ENCODE measurements at places on chromosomes 16 and 17. TPM values are rescaled to one million over a fixed set of nuclear protein-coding genes. Genes with fewer than 3 reads are reported as not detected.

- H3K27me3 ChIP-seq, result no peaks in the 10 kb centered on the region
- no peak for DNase-seq
- no peaks in the 10 kb centered on the region for H3K4me1 ChIP-seq
- no peaks in the 10 kb centered on the region for H3K36me3 ChIP-seq
These were observed 760.9 kb downstream of the KCNJ18 start for GRCh38 chr17:22453181-22453580.

DNA sequence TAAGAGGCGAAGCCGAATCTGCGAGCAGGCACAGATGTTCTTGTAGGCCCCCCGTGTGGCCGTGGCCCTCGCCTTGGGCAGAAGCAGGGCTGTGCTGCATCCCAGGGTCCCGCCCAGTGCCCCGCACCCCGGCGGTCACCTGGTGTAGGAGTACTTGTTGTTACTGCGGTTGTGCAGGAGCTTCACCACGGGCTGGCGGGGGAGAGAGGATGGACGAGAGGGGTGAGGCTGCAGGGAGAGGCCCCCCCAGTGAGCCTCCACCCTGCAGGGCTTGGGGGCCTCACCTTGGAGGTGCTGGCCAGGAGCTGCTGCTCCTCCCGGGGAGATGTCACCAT is 11.4 kb downstream of the ASPHD1 start:
- H3K4me3 ChIP-seq, result no peak overlapping the region
- no peak for DNase-seq
- H3K27me3 ChIP-seq, result no peaks in the 10 kb centered on the region
- H3K27ac ChIP-seq, result no peak overlapping the region
- H3K36me3 ChIP-seq, result no peaks in the 10 kb centered on the region

DNA sequence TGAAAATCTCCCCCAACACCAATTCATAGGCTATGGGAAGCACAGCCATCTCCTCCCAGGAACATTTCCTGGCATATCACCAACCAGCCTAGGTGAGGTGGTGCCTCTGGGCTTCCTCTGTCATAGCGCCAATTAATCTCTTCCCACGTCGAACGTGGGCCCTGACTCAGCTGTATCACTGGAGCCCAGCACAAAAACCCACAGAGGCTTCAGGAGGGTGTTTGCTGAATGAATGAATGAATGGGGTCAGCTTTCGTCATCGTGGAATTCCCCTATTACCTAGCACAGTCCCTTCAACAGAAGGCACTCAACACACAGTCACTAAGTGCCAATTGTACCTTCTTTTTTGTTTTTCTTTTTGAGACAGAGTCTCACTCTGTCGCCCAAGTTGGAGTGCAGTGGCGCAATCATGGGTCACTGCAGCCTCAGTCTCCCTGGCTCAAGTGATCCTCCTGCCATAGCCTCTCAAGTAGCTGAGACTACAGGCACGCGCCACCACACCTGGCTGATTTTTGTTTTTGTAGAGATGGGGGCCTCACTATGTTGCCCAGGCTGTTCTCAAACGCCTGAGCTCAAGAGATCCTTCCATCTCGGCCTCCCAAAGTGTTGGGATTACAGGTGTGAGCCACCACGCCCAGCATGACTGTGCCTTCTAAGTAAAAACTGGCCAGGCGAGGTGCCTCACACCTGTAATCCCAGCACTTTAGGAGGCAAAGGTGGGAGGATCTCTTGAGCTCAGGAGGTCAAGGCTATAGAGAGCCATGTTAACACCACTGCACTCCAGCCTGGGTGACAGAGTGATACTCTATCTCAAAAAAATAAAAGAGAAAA is 4.1 kb downstream of the ZNF688 start:
- H3K27me3 ChIP-seq, result no peaks in the 10 kb centered on the region
- peaks cover 1% of the 10 kb centered on the region for H3K4me1 ChIP-seq
- peak; percentile 23 for DNase-seq
- no peak overlapping the region for H3K4me3 ChIP-seq
- peak overlapping the region; percentile 39 for H3K27ac ChIP-seq

DNA sequence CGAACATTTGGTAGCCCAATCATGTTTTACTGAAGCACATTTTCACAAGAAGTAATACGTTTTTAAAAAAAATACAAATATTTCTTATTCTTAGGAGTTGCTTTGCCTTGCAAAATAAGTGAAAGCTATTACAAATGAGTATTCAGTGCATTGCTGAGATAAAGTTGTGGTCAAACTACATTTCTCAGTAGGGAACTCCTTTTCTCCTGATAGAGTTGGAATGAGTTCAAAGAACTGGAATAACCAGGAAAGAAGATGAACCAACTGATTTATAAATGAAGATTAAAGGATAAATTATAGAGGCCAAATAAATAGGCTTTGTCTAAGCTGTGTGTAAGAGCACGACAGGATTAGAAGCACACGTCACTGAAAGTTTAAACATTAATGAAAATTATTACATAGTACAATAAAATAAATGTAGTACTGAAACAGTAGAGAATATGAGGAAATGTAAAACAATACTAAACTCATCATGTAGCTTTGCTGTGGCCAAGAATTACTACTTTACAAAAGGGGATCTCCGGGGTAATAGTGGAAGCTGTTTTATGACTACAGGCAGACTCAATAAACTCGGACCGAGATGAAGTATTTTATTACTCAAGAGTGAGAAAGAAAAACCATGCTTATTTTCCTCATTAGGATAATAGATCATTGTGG is 73.6 kb downstream of the KCNJ2 start:
- H3K27ac ChIP-seq, result no peak overlapping the region
- no peak overlapping the region for H3K4me3 ChIP-seq
- no peaks in the 10 kb centered on the region for H3K36me3 ChIP-seq
- DNase-seq, result no peak
- H3K4me1 ChIP-seq, result no peaks in the 10 kb centered on the region
- no peaks in the 10 kb centered on the region for H3K27me3 ChIP-seq

Gene SLC52A1
- 0.58 TPM for total RNA-seq
